EL (cell line): ENCODE measurements at places on chromosomes 7 and 10.
A peak's percentile ranks its signal among the peaks of the same experiment; 100 is the strongest.

- DNase-seq, result peak; percentile 54
These were observed 11.4 kb upstream of the AKR1D1 start for GRCh38 chr7:138064856-138065357.

GRCh38 chr10:3924344-3924743 is 139.3 kb upstream of the KLF6 start:
- DNase-seq, result peak; percentile 94

GRCh38 chr10:85641479-85642009 is 725.1 kb downstream of the GRID1 start:
- DNase-seq, result no peak

DNA sequence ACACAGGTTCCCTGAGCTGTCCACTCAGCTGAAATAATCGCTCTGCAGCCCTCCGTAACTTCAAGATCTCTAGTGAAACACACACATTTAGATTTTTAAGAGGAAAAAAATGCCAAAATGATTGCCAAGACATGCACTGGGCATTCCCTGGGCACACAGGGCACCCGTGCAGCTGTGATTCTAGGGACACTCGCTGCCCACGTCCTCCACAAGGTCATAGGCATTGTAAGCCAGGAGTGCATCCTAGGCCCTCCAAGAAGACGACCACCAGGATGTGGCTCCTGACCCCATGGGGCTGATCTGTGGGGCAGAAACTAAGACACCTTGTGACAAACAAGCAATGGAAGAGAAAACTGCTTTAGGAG is 563.3 kb downstream of the PTPRN2 start:
- no peak for DNase-seq

DNA sequence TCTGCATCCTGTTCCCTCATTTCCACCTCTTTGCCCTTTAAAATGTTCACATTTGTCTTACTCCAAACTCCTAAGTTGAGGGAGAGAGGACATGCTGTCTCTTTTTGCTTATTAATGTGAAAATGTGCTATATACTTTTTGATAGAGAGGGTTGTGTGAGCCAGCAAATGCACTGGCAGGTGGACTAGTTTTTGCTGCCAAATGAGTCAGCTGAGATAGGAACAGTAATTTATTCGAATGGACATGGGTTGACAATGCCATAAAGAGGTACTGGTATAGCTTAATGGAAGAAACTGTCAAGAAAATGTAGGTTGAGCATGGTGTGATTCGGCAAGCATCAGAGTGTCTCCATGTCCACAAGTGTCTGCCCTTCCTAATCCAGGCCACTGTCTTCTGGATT is 9.2 kb upstream of the TRUB1 start:
- DNase-seq, result no peak
